Neural progenitor cell (in vitro differentiated cells): ENCODE measurements at places on chromosomes 7 and 10. TPM values are rescaled to one million over a fixed set of nuclear protein-coding genes. Genes with fewer than 3 reads are reported as not detected.

Gene DDC
- not detected in 2 replicates for total RNA-seq

Gene OR2A1
- total RNA-seq: not detected in 2 replicates

Gene HTR7
- 0.19 TPM in 1 of 2 replicates, not detected in the other for total RNA-seq

Gene NUP42
- total RNA-seq: 60.1 and 67.7 TPM in 2 replicates

Gene SNCG
- total RNA-seq: not detected in 2 replicates
